SK-MEL-5 (cell line): ENCODE measurements at places on chromosomes 1 and 21.
A peak's percentile ranks its signal among the peaks of the same experiment; 100 is the strongest.

DNA sequence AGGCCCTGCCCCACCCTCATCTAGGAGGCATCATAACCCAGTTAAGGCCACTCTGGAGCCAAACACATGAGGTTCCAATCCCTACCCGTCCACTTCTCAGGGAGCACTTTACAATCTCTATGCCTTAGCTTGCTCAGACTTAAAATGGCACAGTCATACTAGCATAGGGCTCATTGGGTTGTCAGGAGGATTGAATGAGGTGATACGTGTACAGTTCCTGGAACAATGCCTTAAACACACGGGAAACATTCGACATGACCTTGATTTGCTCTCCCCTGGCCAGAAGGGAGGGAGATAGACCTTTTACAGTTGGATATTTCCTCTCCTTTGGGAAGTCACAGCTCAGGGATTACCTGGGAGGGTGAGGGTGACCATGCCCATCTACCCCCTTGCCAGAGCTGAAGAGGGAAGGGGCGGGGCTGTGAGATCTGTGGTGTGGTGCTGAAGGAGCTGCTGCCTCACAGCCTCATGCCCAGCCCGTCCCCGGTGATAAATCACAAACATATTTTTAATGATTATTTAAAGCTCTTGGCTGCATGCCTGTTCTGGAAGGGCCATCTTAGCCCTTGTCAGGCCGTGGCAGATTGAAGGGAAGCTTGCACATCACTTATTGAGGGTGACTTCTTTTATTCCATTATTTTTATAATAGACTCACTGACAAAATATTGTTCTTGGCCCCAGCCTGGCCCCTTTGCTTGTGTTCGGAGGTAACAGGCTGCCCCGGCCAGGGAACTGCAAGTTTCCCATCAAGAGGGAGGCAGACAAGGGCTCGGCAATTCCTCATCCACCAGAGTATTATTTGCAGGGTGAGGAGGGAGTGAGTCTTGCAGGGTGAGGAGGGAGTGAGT, 83.4 kb downstream of the FOXD2 start:
- DNase-seq = no peak

- DNase-seq = no peak
Measured at GRCh38 chr1:178938101-178938958, 67.5 kb upstream of the ANGPTL1 start.

- DNase-seq = no peak
Measured at GRCh38 chr1:47444562-47445465, 7.0 kb downstream of the FOXD2 start.

DNA sequence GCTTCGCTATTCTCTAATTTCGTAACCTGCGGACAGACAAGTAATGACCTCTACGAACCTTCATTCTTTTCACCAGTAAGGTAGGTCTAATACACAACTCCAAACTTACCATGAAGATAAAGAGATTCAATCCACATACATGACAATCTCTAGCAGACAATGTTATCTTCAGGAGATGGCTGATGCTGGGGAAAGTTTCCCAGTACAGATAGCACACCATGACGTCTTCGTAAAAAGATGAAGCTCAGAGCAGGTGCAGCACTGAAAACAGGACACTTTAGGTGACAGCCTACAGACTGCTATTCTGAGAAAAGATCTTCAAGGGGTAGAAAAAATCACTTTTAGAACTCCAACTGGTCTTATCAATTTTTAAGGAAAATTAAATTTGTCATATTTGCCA, 41.3 kb downstream of the ZNF281 start:
- no peak for DNase-seq

DNA sequence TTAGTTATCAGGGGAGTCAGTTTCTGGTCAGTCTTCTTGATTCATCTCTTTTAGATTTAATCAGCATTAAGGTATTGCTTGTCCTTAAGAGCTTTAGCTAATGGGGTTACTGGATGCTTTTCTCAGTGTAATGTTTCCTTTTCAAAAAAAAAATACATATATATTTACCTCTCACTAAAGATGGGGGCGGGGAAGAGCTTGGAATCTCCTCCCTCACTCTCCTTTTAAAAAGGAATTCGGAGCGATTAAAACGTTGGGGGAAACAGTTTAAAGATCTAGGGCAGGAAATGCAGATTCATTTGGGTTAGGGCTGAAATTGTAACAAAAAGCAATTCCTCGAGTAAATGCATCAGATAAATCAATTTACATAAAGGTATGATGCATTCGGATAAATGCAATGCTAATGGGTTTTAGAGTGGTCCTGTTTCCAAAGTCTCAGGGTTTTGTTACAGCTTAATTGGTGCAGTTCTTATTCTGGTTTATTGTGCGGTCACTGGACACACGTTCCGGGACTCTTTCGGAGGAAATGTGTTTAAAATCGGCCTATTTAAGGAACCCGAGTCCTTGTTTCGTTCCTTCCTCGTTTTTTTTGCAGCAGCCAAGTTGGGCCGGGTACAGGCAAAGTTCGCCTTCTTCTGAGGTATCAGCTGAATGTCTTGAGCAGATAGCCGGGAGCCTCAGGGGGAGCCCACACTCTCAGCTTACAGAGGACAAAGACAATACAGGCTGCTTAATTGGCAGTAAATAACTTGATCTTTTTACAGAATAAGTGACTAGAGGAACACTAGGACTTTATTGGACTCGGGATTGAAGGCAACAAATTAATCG, 1.6 kb downstream of the LMO4 start:
- DNase-seq = no peak

GRCh38 chr1:36007741-36008140, 76.2 kb upstream of the TEKT2 start:
- DNase-seq = no peak

GRCh38 chr1:32775640-32776337, 41.4 kb downstream of the YARS1 start:
- no peak for DNase-seq

GRCh38 chr1:69252696-69253095, 315.0 kb upstream of the LRRC7 start:
- DNase-seq = no peak

- no peak for DNase-seq
Measured at GRCh38 chr1:183319051-183319450, 99.1 kb downstream of the NMNAT2 start.

GRCh38 chr1:92587445-92587844, 100.7 kb upstream of the GFI1 start:
- DNase-seq = no peak

DNA sequence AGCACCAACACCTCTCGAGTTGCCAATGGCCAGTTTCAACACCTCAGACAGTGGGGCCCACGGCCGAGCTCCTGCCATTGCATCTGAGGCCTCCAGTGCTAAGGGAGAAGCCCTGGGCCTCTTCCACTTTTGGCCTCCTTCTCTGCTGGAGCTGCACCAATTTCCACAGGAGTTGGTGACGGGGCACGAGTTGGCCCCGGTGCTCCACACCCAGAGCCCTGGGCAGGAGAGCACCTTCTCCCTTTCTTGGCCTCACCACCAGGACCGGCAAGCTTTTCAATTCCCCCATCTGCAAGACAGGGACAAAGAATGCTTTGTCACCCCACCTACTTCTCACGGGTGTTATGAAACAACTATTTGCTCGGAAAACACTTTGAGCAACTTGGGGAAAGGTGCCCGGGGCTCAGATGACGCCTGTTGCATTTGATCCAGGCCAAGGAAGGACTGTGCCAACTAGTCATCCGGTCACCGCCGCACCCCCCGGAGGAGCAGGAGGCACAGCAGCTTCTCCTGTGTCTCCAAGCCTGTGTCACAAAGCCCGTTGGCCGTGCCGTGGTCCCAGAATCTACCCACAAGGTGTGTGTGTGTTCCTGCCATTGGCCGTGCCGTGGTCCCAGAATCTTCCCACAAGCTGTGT, 55.2 kb downstream of the TOMM20 start:
- peak; percentile 43 for DNase-seq

GRCh38 chr1:45669859-45670655, 16.3 kb downstream of the GPBP1L1 start:
- no peak for DNase-seq

DNA sequence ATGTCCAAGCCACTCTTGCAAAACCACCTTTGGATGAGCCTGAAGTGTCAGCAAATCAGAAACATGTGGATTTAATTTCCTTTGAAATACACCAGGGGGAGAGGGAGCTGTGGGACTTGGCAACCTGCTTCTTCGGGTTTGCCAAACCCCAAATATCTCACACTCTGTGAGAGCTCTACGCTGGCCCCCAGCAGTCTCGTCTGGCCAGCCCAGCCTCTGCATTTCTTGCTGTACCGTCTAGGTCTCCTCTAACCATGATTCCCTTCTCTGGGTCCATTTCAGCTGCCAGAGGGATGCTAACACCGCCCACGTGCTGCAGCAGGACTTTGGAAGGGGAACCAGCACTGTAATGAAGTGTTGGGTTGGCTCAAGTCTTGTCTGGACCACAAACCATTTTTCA, 114.6 kb downstream of the MRPS6 start:
- DNase-seq = no peak

DNA sequence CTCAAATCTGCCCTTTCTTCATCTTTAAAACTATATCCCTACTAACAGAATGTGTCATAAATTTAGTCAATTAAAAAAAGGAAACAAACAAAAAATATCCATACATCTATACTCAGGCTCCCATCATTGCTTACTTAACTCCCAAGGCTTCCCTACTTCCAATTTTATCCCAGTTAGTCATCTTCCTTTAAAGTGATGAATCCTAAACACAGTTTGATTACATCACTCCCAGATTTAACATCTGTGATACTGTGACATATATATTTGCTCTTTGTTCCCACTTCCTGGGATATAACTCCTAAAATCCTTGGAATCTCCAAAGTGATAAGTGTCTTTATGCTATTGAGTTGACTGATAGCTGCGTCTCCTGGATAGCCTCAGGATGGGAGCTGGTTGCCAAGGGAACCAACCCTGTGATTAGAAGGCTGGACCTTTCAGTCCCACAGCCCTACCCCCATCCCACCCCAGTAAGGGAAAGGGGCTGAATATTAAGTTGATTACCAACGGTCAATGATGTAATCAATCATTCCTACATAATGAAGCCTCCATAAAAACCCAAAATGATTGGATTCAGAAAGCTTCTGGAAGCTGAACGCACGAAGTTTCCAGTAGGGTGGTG, 21.6 kb downstream of the GLMN start:
- DNase-seq = no peak

- DNase-seq = no peak
Measured at GRCh38 chr1:241926141-241926540, 31.4 kb upstream of the BECN2 start.

DNA sequence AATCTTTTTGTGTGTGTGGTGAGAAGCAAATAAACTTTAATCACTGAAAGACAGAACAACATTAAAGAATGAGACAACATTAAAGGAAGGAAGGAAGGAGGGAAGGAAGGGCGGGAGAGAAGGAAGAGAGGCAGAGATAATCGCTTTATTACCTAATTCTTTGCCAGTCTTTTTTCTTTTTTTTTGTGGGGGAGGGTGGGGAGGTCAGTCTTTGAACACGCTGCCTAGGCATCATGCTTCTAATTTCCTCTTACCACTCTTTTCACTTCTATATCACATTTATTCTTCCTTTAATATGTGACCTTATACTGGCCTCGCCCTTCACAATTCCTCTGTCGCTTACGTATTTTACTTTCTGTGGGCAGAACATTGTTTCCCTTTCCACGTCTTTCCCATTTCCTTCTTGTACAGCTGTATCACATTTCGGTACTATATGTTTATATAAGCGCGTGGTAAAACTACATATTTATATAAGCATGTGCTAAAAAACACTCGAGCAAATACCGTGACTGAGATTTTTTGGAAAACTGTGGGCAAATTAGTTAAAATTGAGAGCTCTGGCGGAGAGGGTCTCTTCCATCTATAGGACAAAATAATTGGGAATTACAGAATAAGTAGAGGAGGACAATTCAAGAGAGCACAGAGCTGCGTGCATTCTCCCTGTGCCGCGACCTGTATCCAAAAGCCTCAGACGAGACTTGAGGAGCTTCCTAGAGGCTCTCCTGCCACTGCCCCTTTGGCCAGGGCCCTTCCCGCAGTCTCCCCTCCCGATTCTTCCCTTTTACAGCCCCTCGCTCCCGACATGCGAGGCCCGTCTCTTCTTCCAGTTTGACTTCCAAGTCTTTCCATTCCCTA, 823 bp upstream of the PRKAA2 start:
- no peak for DNase-seq

DNA sequence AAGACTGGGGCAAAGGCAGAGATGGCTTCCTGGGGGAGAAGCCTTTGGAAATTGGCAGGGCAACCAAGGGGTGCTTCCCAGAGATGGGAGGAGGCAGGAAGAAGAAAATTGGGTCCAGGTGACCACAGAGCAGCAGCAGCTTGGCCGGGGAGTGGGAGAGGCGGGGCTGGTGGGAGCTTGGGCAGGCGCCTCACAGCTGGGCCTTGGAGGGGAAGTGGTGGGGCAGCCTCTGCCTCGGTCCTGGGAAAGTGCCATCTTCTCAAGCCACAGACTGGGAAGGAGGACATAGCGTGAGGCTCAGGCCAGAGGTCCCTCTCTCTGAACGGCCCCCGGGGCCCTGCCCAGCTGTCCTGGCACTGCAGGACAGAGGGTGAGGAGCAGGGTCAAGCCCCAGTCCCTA, 24.0 kb upstream of the WASF2 start:
- DNase-seq = no peak

DNA sequence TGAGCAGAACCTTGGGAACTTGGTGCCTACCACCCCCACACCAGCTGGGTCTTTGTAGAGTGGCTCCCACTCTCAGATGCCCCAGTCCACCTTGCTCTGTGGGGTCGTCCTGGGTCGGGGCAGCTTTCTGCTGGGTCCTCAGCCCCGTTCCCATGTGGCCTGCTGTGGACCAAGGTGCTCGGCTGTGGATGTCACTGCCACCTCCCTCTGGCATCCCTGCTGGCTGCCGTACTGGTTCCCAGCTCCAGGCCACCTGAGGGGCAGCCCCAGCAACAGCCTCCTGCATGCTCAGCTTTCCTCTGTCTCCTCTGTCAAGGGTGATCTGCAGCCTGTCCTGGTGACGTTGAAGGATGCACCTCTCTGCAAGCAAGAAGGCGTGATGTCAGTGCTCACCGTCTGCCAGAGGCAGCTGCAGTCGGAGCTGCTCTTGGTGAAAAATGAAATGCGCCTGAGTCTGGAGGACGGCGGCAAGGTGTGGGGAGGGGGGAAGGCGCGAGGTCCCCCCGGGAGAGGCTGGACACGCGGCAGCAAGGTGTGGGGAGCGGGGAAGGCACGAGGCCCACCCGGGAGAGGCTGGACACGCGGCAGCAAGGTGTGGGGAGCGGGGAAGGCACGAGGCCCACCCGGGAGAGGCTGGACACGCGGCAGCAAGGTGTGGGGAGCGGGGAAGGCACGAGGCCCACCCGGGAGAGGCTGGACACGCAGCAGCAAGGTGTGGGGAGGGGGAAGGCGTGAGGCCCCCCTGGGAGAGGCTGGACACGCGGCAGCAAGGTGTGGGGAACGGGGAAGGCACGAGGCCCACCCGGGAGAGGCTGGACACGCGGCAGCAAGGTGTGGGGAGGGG, 45.9 kb upstream of the DIP2A start:
- no peak for DNase-seq

GRCh38 chr1:116382321-116382720, 9.3 kb downstream of the ATP1A1 start:
- no peak for DNase-seq

GRCh38 chr1:117096951-117097408, 24.6 kb downstream of the TRIM45 start:
- DNase-seq = no peak

DNA sequence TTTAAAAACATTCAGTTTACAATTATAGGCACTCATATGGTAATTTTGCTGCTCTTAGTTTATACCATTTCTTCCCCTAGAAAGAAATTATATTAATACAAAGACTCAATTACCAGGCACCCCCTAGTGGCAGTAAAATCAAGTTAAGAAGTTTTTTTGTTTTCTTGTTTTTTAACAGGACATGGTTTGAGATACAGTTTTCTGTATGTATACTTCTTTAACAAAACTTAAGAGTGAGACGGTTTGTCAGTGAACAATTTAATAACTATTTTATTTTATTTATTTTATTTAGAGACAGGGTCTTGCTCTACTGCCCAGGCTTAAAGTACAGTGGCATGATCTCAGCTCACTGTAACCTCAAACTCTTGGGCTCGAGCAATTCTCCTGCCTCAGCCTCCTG, 224.6 kb downstream of the FAF1 start:
- peak; percentile 51 for DNase-seq
